Brain pericyte (primary cell): ENCODE measurements at places on chromosomes 5 and 9.
A peak's percentile ranks its signal among the peaks of the same experiment; 100 is the strongest.

DNA sequence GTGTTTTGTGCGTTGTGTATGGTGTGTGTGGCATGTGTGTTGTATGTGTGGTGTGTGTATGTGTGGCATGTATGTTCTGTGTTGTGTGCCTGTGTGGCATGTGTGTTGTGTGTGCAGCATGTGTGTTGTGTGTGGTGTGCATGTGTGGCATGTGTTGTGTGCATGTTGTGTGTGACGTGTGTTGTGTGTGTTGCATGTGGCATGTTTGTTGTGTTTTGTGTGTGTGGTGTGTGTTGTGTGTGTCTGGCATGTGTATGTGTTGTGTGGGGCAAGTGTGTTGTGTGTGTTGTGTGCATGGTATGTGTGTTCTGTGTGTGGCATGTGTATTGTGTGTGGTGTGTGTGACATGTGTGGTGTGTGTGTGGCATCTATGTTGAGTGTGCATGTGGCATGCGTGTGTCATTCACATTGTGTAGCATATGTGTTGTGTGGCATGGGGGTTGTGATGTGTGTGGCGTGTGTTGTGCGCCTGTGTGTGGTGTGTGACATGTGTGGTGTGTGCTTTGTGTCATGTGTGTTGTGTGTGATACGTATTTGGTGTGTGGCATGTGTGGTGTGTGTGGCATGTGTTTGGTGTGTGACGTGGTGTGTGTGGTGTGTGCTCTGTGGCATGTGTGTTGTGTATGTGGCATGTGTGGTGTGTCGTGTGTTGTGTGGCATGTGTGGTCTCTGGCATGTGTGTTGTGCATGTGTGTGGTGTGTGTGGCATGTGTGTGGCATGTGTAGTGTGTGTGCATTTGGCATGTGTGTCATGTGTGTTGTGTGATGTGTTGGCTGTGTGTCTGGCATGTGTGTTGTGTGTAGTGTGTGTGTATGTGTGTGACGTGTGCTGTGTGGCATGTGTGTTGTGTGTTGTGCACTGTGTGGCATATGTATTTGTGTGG lies 46.6 kb upstream of the IRX4 start:
- DNase-seq, result no peak

- DNase-seq, result no peak
Measured at GRCh38 chr5:109721741-109722140, 32.0 kb downstream of the MAN2A1 start.

- DNase-seq, result no peak
Measured at GRCh38 chr9:131473891-131474290, 28.8 kb upstream of the POMT1 start.

DNA sequence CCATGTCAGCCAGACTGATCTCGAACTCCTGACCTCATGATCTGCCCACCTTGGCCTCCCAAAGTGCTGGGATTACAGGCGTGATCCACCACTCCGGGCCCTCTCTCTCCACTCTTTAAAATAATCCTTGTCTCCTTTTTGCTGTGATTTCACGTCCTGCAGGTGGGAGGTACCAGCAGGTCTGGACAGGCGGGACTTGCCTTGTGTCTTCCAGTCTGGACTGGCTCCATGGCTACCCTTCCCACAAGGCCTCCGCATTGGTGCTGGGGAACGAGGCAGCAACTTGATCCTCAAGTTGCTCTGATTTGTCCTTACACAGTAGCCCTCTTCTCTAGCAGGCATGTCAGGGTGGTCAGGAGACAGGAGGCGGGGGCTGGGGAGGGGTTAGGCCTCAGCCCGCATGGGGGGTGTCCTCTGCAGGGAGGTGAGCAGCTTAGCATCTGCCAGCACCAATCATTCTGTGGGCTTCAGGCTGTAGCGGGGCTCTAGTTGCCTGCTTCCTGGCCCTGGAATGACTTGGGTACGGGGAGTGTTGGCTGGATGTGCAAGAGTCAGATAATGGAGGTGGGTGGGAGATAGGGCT lies 54.3 kb downstream of the TENT4A start:
- no peak for DNase-seq

- no peak for DNase-seq
Measured at GRCh38 chr5:36897616-36898015, 21.0 kb downstream of the NIPBL start.

DNA sequence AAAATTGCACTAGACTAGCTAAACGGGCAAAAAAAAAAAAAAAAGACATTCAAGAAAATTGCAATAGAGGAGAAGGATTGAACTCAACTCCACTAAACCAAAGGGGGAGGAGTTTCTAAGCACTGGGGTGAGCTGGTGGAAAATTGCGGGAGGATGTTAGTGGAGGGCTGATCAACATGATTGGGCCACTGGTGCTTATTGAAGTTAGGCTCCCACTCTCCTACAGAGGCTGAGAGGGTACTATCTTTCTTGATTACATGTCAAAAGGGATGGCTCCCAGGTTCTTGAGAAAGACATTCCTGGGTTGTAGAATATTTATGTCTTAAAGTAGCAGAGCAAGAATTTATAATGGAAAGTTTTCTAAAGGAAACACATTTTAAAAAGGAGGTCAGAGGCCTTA lies 38.0 kb downstream of the CAMK4 start:
- DNase-seq, result no peak

GRCh38 chr9:126217250-126217653 lies 109.4 kb upstream of the MVB12B start:
- DNase-seq, result no peak

GRCh38 chr5:77419644-77420582 lies 72.2 kb downstream of the WDR41 start:
- DNase-seq, result no peak

DNA sequence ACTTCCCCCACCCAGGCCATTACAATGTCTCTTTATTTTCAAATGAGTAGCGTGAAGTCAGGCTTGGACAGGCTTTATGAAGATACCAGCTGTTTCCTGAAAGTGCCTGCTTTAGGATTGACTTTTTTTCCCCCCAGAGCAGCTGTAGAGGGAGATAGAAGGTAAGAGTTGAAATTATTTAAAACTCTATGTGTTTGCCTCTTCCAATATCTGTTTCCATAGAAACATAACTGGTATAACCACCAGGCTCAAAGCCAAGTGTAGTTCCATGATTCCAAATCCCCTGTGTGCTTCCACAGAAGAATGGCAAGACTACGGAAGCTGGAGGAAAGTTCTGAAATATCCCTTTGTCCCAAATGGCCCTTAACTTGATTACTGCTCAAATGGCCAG lies 87.4 kb upstream of the TBC1D2 start:
- DNase-seq, result no peak

GRCh38 chr5:23840083-23840482 lies 332.7 kb downstream of the PRDM9 start:
- no peak for DNase-seq

GRCh38 chr5:147675168-147675567 lies 107.4 kb downstream of the JAKMIP2 start:
- DNase-seq, result no peak

DNA sequence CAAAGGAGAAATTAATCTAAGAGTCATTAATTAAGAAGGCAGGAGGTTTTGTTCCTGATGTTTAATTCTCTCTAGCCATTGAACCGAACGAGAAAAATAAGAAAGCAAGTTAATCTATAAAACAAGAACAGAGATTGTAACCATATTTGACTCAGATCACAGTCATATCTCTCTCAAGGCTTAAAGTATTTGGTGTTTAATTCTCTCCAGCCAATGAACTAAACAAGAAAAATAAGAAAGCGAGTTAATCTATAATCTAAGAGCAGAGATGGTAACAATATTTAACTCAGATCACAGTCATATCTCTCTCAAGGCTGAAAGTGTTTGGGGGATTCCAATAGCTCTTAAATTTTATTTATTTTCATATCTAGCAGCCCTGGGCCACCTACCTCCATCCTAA lies 74.4 kb upstream of the SHISAL2B start:
- DNase-seq, result no peak

- no peak for DNase-seq
Measured at GRCh38 chr9:111531716-111532115, 6.7 kb downstream of the ZNF483 start.

- DNase-seq, result no peak
Measured at GRCh38 chr9:70347046-70347445, 67.4 kb downstream of the KLF9 start.

DNA sequence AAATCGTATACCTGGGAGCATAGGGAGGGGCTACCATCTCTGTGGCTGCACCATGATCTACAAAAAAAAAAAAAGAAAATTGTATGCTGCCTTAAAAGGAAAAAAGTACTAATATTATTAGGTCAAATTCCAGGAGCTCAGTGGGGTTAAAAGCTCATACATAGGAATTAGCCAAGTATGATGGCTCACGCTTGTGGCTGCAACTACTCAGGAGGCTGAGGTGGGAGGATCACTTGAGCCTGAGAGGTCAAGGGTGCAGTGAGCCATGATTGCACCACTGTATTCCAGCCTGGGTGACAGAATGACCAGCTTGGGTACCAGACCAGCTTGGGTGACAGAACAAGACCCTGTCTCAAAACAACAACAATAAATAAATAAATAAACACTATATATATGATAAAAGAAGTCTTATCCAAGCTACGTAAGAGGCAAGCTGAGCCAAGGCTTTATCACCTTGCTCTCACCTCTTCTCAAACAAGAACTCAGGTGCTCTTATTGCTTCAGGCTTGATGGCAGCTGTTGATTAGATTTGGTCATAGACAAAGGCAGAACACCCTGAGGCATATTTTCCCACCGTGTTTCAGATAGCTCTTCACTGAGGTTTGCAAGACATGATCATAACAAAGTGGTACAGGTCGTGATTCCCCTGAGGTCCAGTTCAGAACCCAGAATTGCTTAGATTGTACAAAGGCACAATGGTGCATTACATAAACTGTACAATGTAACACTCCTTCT lies 3.3 kb upstream of the FBXW11 start:
- DNase-seq, result no peak

DNA sequence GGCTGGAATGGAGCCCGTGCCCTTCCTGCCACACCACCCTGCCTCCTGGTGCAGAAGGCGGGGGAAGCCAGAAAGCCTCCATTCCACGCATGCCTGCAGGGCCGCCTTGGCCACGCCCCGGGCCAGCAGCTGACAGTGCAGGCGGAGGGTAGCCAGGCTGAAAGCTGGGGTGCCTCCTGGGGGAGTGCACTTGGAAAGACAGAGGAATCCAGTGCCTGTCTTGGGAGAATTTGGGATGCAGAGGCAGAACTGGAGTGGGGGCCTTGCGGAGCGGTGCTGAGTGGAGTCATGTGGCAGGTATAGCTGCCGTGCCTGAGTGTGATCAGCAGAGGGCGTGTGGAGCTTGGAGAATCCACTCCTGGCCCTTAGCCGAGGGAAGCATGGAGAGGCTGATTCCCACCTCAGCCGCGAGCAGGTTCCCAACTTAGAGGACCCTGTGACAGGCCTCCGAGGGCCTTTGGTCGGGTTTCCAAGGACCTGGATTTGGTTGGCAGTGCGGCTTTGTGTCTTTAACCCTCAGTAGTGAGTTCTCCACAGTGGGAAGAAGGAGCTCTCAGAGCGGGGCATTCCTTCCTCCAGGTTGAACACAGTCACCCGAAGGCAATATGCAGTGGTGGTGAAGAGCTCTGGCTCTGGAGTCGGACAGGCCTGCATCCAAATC lies 9.1 kb upstream of the URM1 start:
- DNase-seq, result peak; percentile 42

DNA sequence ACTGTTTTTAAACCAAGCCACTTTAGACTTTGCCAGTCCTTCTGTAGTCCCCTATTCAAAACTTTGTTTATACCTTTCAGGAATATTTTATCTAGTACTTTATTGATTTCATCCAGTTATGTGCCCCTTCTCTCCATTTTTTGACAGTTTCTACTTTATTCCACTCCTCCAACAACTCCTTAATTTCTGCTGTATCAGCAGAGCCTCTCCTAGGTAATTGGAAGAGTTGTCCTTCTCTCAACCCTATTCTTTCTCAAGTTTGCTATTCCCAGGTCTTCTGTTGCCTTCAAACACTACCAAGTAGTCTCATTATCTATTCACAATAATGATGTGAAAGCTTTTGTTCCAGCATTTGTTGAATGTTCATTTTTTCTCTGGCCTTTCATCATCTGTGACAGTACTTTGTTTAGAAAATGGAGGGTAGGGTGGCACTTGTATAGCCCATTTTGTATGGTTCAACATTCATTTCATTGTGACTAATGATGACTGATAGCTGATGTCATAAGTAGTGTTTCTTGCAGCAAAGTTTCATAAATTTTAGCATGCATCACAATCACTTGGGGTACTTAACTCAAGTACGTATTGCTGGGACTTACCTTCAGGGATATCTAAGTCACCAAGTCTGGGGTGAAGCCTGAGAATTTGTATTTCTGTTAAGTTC lies 204.4 kb upstream of the DMRT1 start:
- no peak for DNase-seq

GRCh38 chr5:135980620-135981019 lies 25.8 kb upstream of the LECT2 start:
- DNase-seq, result no peak

- DNase-seq, result no peak
Measured at GRCh38 chr9:137021979-137022661, 5.9 kb downstream of the ABCA2 start.

- DNase-seq, result no peak
Measured at GRCh38 chr5:170761708-170762066, 21.8 kb upstream of the GABRP start.

GRCh38 chr5:151935135-151935695 lies 10.6 kb upstream of the GLRA1 start:
- no peak for DNase-seq

GRCh38 chr9:83296123-83296522 lies 233.2 kb upstream of the RASEF start:
- DNase-seq, result no peak

- no peak for DNase-seq
Measured at GRCh38 chr5:173020154-173020581, 36.0 kb upstream of the CREBRF start.

- DNase-seq, result no peak
Measured at GRCh38 chr5:59218424-59219045, 635.7 kb downstream of the RAB3C start.

- DNase-seq, result no peak
Measured at GRCh38 chr9:83646500-83647239, 23.7 kb downstream of the IDNK start.

DNA sequence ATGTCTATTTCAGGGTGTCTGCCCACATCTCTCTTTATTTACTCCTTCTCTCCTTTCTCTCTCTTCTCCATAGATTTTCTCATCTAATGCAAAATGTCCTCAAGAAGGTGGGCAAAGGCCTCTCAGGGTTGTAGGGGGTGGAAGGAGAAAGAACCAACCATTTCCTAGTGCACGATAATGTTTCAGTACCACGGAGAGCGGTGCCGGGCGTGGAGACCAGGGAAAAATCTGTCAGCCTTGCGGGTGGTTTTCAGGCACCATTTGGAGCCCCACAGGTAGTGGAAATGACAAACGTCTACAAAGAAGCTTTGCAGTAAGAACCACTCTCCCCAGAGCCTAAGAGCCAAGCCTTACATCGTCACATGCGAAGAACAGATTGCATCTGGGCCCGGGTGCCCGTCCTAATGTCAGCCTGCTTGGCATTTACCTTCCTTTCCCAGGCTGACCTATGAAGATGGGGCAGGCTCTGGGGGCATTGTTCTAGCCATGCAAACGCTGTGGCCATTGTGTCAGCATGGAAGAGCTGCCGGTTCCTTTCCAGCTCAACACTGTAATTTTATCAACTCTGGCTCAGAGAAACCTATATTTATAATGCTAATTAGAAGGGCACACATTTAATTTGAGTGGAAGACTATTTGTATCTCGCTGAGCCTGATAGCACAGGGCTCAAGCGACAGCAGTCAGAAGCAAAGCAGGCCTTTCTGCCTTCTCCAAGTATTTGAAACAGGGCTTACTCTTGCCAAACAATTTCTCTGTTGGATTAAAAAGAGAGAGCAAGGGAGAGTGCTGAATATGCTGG lies 430.1 kb upstream of the WWC1 start:
- no peak for DNase-seq

- no peak for DNase-seq
Measured at GRCh38 chr5:14417792-14418765, 163.5 kb upstream of the OTULINL start.
